ENCODE measurements at places on chromosomes 6 and 20. TPM values are rescaled to one million over a fixed set of nuclear protein-coding genes. Genes with fewer than 3 reads are reported as not detected.
A peak's percentile ranks its signal among the peaks of the same experiment; 100 is the strongest.

Gene TTLL9
- 5.9 TPM for total RNA-seq

Gene GINS1
- 0.92 TPM for total RNA-seq

Gene JPH2
- total RNA-seq = 4.6 TPM

Gene ACTR5
- total RNA-seq = 6.0 TPM

DNA sequence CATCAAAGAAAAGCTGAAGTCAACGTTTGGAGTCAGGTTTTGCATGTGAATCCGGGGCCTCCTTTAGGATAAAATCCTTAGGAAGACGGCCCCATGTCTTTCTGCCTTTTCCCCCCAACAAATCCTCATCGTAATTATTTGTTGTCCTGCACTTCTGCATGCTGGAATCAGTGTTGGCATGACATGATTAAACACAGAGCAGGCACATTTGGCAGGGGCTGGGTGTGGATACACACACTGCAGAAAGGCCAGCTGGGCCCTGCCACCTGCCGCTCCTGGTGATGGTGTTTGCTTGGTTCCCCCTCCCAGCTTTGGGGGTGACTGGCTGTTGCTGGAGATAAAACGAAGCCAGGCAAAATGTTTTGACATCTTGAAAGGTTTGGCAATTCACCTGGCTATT is 46.3 kb upstream of the FOXA2 start:
- H3K27me3 ChIP-seq = no peaks in the 10 kb centered on the region
- no peaks in the 10 kb centered on the region for H3K4me1 ChIP-seq
- no peak overlapping the region for H3K4me3 ChIP-seq
- H3K27ac ChIP-seq = no peak overlapping the region

DNA sequence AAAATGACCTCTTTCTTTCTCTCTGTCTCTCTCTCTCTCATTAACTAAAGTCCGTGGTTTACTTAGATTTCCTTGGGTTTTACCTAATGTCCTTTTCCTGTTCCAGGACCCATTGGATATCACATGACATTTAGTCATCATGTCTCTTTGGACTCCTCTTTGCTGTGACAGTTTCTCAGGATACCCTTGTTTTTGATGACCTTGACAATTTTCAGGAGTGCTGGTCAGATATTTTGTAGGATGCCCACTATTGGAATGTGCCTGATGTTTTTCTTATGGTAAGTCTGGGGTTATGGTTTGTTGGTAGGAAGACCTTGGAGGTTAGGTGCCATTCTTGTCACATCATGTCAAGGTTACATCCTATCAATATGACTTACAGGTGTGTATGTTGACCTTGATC is 199.2 kb upstream of the HTR1E start:
- no peaks in the 10 kb centered on the region for H3K27me3 ChIP-seq
- no peaks in the 10 kb centered on the region for H3K4me1 ChIP-seq
- H3K27ac ChIP-seq = no peak overlapping the region
- H3K36me3 ChIP-seq = no peaks in the 10 kb centered on the region
- H3K4me3 ChIP-seq = no peak overlapping the region

DNA sequence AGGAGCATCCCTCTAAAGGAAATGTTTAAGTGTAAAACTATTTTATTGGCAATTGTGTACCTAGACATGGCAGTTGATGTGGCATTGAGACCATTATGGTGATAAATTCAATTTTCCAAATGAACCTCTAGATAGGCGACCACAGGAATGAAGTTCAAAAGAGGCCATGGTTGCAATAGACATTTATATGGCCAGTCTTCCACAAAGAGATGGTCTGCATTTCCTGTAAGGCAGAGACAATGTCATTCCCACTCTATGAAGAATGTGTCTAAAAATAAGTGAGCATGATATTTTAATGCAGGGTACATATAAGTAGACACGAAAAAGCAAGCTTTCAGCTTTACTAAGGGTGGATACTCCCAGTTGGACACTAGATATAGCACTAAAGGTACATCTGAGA is 40.9 kb downstream of the THEMIS start:
- H3K4me1 ChIP-seq = no peaks in the 10 kb centered on the region
- no peaks in the 10 kb centered on the region for H3K27me3 ChIP-seq

- H3K4me1 ChIP-seq = peaks cover 40% of the 10 kb centered on the region
- no peaks in the 10 kb centered on the region for H3K36me3 ChIP-seq
- H3K27me3 ChIP-seq = no peaks in the 10 kb centered on the region
- DNase-seq = peak; percentile 56
- no peak overlapping the region for H3K27ac ChIP-seq
- no peak overlapping the region for H3K4me3 ChIP-seq
These were observed 53.7 kb downstream of the JARID2 start for GRCh38 chr6:15299430-15300131.

DNA sequence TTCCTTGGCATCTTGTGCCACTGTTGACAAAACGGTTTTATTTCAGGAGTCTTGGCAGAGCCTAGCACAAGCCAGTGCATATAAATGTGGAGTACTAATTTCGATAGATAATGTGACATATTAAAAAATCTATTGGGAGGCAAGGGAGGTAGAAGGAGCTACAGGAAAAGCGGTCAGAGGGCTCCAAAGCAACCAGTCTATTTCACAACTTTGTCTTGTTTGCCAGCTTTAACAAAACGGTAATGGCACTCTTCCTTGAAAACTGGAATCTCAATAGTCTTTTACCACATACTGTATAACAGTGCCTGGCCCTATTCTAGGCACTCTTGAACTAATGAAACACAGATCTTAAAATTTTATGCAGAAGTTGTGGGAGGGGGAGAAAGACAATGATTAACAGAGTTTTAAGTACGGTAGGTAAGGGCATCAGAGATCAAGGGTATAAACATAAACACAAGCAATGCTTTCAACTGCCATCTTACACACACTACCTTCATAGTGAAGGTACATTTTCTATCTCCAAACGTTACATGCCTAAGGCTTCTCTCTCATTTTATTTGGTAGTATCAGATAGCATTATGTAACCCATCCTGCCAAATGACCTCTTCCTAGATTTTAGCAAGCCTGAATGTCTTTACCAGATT is 33.5 kb upstream of the SYNCRIP start:
- peak overlapping the region; percentile 84 for H3K4me3 ChIP-seq
- H3K4me1 ChIP-seq = peaks cover 38% of the 10 kb centered on the region
- no peak for DNase-seq
- no peaks in the 10 kb centered on the region for H3K27me3 ChIP-seq
- H3K36me3 ChIP-seq = peaks cover 7% of the 10 kb centered on the region

DNA sequence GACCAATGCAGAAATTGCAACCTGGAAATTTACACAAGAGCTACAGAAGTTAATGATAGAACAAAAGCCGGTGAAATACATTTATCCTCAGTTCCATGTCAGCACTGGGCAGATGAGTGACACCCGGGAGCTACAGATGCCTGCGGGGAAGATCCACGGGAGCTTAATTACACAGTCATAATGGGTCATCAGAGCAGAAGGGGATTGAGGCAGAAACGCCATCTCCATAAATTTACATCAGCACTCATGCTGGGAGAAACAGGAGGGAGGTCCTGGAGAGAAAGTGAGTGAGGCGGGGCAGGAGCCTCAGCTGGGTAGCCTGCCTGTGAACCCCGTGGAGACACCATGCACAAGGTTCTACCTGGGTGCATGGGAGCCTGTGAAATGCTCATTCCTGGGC is 37.6 kb upstream of the CST7 start:
- DNase-seq = no peak
- no peaks in the 10 kb centered on the region for H3K4me1 ChIP-seq
- H3K36me3 ChIP-seq = no peaks in the 10 kb centered on the region
- H3K4me3 ChIP-seq = no peak overlapping the region
- no peak overlapping the region for H3K27ac ChIP-seq

DNA sequence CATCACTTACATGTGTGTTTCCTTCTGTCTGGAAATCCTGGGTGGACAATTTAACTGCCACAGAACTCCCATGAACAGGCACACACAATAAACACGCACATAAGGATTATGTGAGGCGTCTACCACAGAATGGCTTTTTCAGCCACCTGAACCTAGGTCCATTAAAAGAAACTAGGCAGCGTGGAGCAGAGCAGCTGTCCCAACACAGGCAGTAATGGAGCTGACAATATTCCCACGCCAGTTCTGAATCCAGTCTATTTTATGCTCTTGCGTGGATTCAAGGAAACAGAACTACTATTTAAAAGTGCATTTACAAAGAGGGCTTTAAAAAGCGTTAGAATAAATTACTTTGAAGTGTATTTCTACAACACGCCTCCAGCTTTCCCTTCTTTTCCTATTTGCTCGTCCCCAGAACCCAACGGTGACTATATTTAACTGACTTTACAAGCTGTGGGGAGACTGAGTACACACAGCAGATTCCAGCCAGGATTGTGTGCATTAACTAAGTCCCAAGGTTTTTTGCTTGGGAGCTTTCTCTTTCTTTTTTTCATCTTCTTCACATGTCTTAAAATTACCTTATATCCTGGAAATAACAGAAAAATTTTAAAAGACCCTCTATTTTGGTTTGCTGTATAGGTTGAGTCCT is 95.9 kb downstream of the GMDS start:
- no peaks in the 10 kb centered on the region for H3K4me1 ChIP-seq
- no peaks in the 10 kb centered on the region for H3K27me3 ChIP-seq
- no peaks in the 10 kb centered on the region for H3K36me3 ChIP-seq
- no peak overlapping the region for H3K4me3 ChIP-seq
- H3K27ac ChIP-seq = no peak overlapping the region

- H3K4me3 ChIP-seq = no peak overlapping the region
- H3K4me1 ChIP-seq = no peaks in the 10 kb centered on the region
- DNase-seq = peak; percentile 10
- no peaks in the 10 kb centered on the region for H3K36me3 ChIP-seq
- no peak overlapping the region for H3K27ac ChIP-seq
- no peaks in the 10 kb centered on the region for H3K27me3 ChIP-seq
These were observed 10.4 kb upstream of the BCAS4 start for GRCh38 chr20:50784464-50784863.

- H3K4me3 ChIP-seq = no peak overlapping the region
- peaks cover 90% of the 10 kb centered on the region for H3K36me3 ChIP-seq
These were observed 25.2 kb downstream of the RIOK1 start for GRCh38 chr6:7414811-7415210.

DNA sequence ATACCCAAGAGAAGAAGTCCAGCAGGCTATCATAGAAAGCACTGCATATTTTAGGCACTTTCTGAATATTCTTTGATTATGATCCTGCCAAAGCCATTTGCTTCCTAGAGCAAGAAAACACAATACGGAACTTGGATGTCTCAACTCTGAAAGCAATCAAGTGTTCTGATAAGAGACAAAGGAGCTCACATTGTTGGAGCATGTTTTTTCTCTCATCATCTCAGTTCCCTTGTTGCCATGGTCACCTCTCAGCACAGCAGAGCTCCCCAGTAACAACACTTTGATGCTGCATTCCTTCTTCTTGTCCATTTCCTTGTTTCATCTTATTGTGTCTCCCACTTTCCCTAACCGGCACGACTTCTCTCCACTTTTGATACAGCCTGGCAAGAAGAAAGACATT is 168.7 kb upstream of the FUT9 start:
- DNase-seq = no peak
- no peaks in the 10 kb centered on the region for H3K27me3 ChIP-seq
- H3K27ac ChIP-seq = no peak overlapping the region
- no peaks in the 10 kb centered on the region for H3K36me3 ChIP-seq
- H3K4me1 ChIP-seq = no peaks in the 10 kb centered on the region

DNA sequence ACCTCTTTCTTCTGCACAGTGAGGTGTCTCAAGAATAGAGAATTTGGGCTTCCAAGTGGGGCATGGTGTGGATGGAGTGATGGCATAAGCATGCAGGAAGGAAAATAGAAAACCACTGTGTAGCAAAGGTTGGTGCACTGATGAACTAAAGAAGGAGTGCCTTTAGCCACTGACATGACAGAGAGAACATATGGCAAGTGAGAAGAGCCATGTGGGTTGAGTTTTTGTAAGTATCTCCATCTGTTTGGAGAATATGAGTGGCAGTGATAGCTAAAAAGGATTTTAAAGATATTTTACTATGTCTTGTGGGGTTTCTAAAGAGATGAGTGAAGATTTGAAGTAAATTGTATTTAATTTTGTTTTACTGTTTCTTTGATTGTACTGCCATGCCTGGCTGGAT is 160.5 kb upstream of the GRIK2 start:
- H3K4me3 ChIP-seq = no peak overlapping the region
- no peaks in the 10 kb centered on the region for H3K36me3 ChIP-seq
- H3K27ac ChIP-seq = no peak overlapping the region
- H3K4me1 ChIP-seq = no peaks in the 10 kb centered on the region
- no peaks in the 10 kb centered on the region for H3K27me3 ChIP-seq
- DNase-seq = no peak

DNA sequence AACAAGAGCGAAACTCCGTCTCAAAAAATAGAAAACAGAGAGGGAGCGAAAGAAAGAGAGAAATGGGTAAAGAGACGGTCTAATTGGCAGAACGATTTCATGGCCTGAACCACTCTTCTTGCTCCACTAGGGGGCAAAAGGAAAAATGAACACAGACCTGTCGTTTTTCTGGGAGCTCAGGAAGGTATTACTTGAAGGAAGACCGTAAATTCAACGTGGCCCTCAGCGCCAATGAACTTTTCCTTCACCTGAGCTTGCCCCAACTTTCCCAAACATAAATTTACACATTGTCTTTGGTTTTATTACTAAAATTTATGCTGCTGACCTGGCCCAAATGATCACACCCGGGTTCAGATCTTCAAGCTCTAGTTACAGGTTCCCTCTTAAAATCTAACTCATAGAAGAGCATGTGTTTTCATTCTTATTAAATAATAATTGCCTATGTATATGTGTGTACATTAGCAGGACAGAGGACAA is 67.3 kb downstream of the ATP9A start:
- no peaks in the 10 kb centered on the region for H3K27me3 ChIP-seq
- DNase-seq = no peak
- peaks cover 17% of the 10 kb centered on the region for H3K4me1 ChIP-seq
- H3K36me3 ChIP-seq = no peaks in the 10 kb centered on the region

DNA sequence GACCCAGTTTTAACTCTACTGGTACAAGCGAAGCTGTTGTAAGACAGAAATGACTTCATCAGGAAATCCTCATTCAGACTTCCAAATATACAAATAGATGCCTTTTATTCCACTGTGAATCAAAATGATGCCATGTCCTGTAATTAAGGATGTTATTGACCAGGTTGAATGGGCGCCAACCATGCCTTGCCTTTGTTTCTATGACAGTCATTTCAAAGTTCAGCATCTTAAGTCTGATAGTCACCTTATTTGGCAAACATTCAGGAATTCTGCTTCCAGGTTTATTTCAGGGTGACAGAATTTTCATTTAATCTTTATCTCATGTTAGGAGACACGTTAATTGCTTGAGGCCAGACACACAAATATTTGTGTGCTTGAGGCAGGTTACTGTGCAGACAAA is 592.8 kb upstream of the JAG1 start:
- no peak for DNase-seq
- no peak overlapping the region for H3K4me3 ChIP-seq
- no peaks in the 10 kb centered on the region for H3K36me3 ChIP-seq
- H3K27ac ChIP-seq = no peak overlapping the region
